ENCODE measurements at places on chromosomes 1 and 21.

DNA sequence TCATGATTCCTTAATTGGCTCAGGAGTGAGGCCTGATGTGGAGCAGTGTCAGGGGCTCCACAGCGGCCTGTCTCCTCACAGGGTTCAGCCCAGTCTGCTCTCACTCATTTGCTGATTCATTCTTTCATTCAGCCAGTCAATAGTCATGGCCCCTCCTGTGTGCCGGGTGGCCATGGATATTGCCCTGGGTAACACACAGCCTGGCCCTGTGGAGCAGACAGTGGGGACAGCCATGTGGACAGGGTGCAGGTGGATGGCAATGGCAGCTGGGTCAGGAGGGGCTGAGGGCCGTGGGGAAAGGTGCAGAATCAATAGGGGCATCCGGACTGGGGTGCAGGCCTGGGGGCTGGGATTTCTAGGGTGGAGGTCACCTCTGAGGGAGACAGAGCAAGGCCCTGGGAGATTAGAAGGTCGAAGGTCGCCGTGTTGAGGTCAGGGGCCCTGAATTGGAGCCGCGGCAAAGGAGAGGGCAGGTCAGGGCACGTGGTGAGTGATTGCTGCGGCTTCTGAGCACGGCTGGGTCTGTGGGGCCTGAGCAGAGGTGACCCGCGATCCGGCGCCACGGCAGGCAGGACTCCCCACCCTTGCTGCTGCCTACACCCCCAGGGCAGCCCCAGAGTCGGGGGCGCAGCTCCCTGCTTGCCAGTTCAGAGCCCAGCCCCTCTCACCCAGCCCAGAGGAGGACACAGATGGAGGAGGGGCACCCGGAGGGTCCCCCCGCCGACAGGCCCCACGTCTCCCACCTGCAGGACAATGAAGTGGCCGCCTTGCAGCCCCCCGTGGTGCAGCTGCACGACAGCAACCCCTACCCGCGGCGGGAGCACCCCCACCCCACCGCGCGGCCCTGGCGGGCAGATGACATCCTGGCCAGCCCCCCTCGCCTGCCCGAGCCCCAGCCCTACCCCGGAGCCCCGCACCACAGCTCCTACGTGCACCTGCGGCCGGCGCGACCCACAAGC is 33.4 kb downstream of the SLC19A1 start:
- no peak for DNase-seq

- no peak for DNase-seq
Measured at GRCh38 chr1:153827168-153827964, 52.2 kb downstream of the SLC27A3 start.

- no peak for DNase-seq
Measured at GRCh38 chr1:17212487-17213121, 7.7 kb downstream of the PADI1 start.

- DNase-seq = no peak
Measured at GRCh38 chr1:112533029-112533428, 24.3 kb downstream of the WNT2B start.

DNA sequence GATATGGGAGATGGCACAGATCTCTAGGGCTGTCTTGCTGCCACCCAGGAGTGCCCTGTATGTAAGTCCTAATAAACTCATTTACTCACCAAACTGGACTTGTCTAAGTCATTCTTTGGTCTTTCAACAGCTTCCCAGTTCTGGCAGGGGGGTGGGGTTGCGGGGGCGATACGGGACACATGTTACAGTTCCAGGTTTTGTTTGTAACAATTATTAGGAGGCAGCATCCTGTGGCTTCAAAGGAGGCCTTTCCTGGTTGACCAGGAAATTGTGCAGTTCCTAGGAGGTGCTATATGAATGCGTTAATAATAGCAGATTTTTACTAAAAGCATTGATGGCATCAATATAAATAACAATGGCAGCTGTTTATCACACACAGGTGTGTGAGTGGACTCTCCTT is 42.7 kb upstream of the TRIM45 start:
- no peak for DNase-seq

DNA sequence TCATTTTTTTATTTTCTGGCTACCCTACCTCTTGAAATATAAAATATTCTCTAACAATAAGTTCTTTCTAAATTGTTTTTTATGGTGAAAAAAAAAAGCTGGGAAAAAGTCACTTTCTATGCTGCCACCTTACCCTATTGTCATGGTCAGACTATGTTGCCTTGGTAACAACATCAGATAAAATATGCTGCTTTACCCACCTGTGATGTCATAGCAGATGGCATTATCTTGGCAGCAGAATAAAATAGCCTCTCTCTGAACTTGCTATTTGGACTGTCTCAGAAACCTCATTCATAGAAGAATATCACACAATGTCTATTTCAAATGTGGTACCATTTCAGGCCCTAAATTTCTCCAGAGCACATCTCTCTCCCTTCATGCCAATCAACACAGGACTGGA is 69.6 kb upstream of the SGIP1 start:
- no peak for DNase-seq

Data from SIG-M5 (cell line).